Activated gamma-delta T cell (primary cell): ENCODE measurements at places on chromosomes 12 and 14.

GRCh38 chr12:92335831-92336230 is 190.2 kb upstream of the BTG1 start:
- no peak for DNase-seq

DNA sequence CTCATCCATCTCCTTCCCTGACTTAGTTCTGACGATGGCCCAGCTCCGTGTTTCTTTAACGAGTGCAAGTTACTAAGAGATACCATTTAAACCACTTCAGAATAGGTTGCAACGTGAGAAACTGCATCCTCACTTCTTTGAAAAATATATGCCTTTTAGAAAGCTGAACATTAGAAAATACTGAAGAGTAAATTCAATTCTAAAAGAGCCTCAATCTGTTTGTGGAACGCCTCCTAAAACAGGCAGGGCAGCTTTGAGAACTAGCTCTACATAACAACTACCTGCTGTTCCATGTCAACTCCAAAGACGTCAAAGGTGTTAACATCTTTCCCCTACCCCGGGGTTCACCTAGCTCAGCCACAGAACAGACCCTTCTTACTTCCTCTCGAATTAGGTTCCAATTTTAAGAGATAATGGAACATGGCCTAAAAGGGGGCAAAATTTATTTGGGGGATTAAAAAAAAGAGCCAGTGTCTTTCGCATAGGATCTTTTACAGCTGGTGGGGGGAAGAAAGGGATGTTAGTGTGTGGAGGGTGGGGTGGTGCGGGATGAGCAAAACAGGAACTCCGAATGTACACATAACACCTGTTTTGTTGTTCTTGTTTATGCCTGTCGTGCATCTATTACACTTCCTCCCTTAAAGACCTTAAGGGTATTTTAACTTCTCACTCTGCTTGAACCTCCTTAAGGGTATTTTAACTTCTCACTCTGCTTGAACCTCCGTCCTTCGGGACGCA is 3.3 kb downstream of the BHLHE41 start:
- DNase-seq, result no peak

GRCh38 chr12:69527506-69528272 is 57.5 kb downstream of the FRS2 start:
- no peak for DNase-seq

- no peak for DNase-seq
Observed at GRCh38 chr12:94304012-94304411, 155.6 kb downstream of the PLXNC1 start.

DNA sequence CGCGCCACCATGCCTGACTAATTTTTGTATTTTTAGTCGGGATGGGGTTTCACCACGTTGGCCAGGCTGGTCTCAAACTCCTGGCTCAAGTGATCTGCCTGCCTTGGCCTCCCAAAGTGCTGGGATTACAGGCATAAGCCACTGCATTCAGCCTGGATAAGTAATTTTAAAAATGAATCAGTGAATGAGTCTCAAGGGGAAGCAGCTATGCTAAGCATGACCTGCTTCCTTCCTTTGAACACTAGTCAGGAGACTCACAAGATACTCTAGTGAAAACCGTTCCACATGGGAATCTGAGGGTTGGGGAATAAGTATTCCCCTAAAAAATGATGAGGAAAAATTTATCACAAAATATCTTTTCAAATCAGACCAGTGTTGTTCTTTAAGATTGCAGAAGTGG is 10.7 kb upstream of the FAM234B start:
- no peak for DNase-seq

- no peak for DNase-seq
Observed at GRCh38 chr12:77102691-77103090, 37.3 kb upstream of the E2F7 start.

DNA sequence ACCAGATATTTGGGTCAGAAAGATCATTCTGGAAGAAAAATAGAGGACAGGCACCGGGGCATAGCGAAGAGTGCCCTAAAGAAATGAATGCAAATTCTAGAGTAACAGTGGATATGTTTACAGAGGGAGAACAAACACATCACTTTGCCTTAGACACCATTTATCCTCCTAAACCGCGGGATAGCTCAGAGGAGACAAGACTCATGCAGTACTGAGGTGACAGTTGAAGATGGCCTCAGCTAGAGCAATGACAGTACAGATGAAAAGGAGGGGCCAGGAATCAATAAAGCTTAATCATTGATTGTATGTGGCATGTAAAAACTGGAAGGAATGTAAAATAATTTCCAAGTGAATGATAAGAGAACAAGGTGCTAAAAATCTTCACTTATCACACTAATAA is 10.5 kb upstream of the PPP1R12A start:
- no peak for DNase-seq

- DNase-seq, result no peak
Observed at GRCh38 chr12:50707396-50707795, 56.5 kb upstream of the ATF1 start.

DNA sequence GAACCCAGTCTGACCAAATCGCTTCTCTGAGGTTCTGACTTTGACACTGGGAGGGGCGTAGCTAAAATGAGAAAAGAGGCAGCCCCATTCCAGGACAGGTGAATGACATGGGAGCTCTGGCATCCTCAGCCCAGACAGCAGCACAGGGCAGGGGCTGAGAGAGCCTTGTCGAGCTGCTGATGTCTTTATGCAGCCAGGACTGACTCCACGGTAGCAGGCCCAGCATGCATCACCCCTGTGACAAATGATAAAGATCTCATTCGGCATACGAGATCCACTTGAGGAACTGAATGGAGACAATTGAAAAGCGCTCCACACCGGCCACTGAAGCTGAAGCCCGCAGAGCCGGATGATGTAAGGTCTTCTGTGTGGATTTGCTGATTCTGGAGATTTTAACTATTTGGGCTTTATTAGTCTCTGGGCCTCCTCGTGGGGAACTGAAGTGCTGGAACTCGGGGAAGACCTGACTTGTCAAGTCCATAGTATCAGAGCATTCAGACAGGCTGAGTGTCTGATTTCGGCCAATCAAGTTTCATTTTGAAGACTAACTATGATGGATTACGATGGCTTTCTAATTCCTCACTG is 56.9 kb upstream of the MAP1LC3B2 start:
- DNase-seq, result no peak

- no peak for DNase-seq
Observed at GRCh38 chr12:124040291-124040690, 67.3 kb downstream of the ZNF664 start.

GRCh38 chr14:68681256-68682011 is 111.4 kb downstream of the ZFP36L1 start:
- no peak for DNase-seq

GRCh38 chr14:89858089-89858488 is 96.4 kb downstream of the EFCAB11 start:
- DNase-seq, result no peak

- DNase-seq, result no peak
Observed at GRCh38 chr14:49418789-49419188, 167.4 kb downstream of the RPS29 start.

- no peak for DNase-seq
Observed at GRCh38 chr12:27639265-27639664, 57.0 kb upstream of the REP15 start.

- DNase-seq, result no peak
Observed at GRCh38 chr12:14190694-14191093, 174.8 kb upstream of the ATF7IP start.

DNA sequence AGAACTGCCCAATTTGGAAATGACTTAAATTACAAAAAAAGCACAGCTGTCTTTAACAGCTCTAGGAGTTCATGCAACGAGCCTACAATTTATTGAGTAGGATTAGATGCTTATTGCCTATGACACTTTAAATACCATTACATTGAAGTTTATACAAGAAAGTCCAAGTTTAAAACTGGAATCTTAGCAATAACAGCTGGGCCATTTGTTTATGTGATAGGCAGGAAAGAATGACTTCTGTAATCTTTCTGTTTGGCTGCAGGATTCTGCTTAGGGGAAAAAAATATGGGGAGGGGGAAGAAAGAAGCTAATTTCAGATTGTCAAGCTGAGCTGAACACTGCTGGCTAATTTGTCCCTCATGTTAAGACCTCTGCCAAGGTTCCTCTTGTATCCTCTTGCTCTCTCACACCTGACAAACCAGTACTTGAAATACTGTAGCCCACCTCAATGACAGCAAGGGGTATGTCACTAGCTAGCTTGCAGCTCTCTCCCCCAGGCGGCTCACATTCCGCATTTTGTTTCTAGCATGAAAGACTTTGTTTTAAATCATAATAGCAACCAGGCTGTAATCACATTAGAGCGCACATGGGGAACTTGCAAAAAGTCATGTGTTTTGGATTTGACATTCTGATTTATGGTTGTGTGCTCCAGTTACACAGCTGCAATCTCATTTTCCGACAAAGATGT is 384.8 kb downstream of the BMP4 start:
- DNase-seq, result no peak

DNA sequence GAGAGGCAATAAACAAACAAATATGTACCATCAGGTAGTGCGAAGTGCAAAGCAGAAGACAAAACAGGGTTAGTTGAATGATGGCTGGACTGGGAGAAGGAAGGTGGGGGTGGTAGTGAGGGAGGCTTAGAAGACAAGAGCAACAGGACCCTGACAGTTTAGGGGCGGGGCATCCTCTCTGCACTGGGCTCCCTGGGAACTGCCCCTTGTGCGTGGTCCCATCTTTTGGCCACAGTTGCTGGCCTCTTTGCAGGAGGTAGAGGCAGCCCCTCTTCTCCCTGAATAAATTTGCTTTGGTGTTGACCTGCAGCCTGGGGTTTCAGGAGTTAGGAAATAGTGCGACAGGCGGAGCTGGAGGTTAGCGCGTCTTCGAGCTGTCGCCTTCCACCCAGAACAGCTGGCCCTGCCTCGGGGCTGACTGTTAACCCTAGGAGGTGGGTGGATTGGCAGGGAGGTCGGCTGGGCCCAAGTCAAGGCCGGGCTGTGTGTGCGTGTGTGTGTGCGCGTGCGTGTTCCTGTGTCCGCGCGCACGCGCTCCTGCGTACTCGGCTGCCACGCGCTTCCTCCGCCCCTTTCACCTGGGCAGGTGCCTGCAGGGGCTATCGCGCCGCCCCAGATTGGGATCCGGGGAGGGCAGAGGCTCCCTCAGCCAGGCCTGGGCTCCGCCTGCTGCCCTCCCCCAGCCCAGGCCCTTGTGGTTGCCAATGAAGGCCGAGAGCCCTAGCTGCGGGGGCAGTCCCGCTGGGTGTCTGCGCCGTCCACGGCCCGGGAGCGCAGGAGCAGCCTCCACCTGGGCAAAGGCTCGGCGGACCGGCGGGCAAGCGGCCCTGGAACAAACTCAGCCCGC is 180.8 kb downstream of the ADCK1 start:
- no peak for DNase-seq

DNA sequence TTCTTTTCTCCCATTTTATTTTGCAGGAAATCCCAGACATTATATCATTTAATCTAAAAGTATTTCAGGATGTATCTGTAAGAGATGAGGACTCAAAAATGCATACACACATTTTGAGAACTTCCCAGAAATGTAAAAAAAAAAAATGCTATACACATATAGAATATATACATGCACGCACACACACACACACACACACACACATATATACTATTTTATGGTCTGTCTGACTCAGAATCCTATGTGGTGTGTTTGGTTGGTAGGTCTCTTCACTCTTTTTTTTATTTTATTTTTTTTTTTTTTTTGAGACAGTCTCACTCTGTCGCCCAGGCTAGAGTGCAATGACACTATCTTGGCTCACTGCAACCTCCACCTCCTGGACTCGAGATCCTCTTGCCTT is 65.5 kb downstream of the FBXO34 start:
- no peak for DNase-seq

DNA sequence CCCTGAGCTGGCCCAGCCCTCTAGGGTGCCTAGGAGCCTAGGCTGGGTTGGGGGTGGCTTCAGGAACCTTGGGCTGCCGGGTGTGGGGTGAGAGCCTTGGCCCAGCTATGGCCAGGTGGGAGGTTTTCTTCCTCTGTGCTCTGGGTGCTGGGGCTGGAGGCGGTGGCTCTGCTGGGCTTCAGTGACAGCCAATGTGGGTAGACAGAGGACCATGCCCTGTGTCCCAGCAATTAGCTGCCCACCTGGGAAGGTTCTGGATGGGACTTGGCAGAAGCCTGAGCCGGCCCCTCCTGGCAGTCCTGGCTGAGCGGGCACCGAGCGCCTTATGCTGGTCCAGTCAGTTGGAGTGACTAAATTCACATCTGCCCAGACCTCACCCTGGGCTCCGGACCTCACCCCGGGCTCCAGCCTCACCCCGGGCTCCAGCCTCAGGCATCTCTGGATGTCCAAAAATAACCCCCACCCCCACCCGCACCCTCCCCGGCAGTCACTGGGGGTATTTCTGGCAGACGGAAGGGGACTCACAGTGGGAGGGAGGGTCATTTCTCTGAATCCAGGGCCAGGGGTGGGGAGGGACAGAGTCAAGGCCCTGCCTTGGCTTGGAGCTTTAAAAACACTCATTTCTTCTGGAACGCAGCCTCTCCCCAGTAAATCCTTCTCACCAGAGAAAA is 46.9 kb downstream of the CYP46A1 start:
- no peak for DNase-seq

DNA sequence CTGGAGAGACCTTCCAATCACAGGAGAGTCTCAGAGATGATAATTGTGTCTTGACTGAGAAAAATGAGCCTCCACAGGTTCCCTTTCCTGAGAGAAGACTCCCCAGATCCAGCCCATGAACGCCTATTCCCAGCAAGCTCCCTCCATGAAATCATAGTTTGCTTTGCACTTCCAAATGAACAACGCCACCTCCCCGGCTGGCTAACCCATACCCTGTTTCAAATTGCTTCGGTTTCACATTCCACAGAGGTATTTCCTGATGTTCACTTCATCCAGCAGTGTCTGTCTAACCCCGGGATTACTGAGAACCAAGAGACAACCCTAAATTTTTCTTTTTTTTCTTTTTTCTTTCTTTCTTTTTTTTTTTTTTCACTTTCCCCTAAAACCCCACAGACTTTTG is 124.1 kb upstream of the RFLNA start:
- no peak for DNase-seq

- DNase-seq, result no peak
Observed at GRCh38 chr14:87628129-87628528, 364.9 kb downstream of the GALC start.

DNA sequence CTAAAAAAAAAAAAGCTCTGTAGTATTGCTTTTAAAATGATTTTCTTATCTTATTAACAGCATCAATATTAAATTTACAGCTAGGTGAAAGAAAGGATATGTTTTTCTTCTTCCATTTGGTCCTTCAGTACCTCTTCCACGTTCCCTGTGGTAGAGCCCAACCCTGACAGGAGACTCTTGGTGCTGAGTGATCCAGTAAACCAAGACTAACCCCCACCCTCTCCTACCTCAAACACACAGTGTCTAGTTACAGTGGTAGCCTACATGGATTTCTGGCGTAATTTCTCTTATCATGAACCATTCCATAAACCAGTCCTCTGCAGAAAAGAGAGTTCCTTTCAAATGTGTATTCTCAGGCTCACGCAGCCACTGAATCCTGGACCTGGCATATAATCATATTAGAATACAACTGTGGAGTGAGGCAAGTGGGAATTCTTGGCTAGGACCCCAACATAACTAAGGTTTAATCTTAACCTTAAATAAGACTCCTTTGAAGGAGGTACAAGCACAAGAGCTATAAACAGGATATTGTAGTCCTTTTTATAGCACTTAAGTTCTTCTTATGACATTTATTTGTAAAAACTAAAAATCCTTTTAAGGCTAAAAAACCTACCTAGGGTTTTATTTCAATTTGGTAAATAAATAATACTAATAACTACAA is 27.1 kb downstream of the TXNRD1 start:
- no peak for DNase-seq

- no peak for DNase-seq
Observed at GRCh38 chr12:107029081-107029480, 42.1 kb upstream of the MTERF2 start.
